ENCODE measurements at places on chromosomes 4 and X.

GRCh38 chrX:68147848-68148247 is 285.4 kb downstream of the OPHN1 start:
- DNase-seq: no peak

- no peak for DNase-seq
These were observed 38.7 kb upstream of the SH3RF1 start for GRCh38 chr4:169309326-169309967.

DNA sequence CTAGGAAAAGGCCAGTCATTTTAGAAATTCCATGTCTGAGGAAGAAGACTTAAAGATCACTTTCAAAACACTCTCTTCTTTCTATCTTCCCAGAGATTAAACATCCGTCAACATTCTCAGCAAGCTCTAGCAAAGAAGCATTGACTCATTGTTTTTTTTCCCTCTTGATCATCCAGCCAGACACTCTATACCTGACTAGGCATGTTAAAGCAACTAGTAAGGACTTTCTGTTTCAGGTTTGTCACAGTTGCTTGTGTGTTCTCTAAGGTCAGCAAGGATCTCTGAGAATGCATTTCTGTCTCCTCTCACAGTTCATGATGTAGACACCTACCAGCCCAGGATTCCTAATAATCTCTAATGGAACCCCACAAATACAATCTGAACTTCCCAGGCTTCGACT is 112.2 kb downstream of the IL13RA2 start:
- DNase-seq: no peak

DNA sequence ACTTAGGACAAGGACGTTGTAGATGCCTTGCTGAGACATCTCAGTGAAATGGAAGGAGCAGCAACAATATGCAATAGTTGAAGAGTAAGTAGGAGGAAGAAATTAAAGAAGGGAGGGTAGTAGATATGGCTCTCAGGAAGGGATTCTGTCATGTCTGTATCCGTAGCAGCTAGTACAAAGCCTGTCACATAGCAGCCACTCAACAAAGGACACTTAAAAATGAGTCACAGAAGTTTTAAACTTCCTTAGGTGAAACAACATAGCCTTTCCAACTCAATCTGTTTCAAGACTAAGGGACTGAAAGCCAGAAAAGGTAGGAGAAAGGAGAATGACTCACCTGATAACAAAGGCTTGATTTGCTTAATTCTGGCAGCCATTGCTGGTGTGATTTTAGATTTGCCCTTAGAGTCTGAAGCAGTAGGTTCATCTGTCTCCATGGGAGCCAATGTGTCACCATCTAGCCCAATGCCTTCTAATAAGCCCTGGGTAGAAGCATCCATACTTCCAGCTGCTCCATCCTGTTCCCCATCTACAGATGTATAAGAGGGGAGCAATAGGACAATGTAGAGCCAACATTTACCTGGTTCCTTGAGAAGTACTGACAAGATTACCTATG is 86.6 kb downstream of the HUWE1 start:
- no peak for DNase-seq

- DNase-seq: no peak
These were observed 7.4 kb downstream of the BDH2 start for GRCh38 chr4:103092245-103092644.

DNA sequence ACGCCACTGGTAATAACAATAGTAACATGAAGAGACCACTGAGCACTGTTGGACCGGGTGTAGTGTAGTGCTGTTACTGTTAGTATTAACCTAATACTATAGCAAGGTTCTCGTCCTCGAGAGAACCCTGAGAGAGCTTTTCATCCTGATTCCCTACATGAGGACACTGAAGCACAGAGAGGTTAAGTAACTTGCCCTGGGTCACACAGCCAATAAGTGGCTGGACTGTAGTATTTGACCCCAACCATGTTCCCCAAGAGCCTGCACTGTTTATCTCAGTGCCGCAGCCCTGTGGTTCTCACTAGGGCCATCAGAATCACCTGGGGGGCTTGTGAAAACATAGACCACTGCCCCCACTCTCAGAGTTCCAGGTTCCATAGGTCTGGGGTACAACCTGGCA is 10.4 kb downstream of the SCML1 start:
- no peak for DNase-seq

Data from NCI-H2081 (cell line).